Activated CD4-positive, alpha-beta T cell treated with anti-CD3 and anti-CD28 coated beads, Interleukin-2, amount 10 ng/mL, durations not matched to agents 24 days and 14 days (primary cell): ENCODE measurements at places on chromosomes 13 and 19.

DNA sequence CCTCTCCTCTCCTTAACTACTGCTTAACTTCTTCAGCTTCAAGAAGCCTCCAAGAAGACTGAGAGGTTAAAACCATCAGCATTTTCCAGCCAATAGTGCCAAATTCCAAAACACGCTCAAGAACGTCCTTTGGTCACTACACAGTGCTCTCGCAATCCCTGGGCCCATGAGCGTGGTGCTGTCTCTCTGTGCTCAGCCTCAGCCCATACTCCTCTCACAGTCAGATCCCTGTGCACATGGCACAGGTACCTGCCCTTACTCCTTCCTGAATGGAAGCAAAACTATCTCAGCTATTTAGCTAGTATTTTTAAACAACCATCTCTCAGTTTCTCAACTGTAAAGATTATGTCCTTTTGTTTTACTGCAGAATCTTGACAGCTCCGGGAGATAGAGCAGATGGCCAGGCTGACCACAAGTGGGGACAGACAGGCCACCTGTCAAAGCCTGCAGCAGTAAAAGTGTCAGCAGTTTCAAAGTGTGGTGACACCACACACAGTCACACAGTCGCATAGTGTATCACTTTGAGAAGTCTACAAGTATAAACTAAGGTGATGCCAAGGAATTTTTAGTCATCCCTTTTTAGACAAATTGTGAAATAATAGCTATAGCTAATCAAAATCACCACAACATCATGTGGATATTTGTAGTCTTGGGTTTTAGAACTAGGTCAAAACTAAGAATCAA is 35.7 kb downstream of the DZIP1 start:
- DNase-seq, result no peak

DNA sequence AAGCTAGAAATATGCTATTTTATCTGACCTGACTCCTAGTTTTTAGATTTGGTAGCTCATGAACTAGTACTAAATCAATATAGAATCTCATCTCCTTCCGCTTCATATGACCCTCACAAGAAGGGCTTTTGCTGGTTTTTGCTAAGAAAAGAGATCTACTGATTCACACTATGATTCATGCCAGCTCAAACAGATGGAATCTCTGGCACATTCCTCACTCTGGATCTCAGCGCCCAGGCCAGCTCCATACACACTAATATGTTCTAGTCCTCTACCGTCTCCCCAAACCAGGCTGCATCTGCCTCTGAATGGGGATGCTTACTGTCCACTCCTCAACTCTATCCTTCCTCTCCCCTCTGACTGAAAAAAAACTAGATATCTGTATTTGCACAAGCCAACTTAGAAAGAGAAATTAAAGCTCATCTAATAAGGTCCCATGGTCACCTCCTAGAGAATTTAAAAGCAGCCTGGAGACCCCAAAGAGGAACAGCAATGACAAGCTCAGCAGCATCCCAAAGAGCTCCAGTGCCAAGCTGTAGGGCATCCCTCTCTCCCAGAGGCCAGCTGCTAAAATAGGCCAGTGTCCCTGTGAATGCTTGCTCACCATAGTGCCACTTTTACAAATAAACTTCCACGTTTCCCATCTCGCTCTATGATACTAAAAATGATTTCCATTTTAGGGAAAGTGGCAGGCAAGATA is 74.9 kb downstream of the LHFPL6 start:
- no peak for DNase-seq

- DNase-seq, result no peak
These were observed 232.1 kb downstream of the TM9SF2 start for GRCh38 chr13:99733346-99733745.

DNA sequence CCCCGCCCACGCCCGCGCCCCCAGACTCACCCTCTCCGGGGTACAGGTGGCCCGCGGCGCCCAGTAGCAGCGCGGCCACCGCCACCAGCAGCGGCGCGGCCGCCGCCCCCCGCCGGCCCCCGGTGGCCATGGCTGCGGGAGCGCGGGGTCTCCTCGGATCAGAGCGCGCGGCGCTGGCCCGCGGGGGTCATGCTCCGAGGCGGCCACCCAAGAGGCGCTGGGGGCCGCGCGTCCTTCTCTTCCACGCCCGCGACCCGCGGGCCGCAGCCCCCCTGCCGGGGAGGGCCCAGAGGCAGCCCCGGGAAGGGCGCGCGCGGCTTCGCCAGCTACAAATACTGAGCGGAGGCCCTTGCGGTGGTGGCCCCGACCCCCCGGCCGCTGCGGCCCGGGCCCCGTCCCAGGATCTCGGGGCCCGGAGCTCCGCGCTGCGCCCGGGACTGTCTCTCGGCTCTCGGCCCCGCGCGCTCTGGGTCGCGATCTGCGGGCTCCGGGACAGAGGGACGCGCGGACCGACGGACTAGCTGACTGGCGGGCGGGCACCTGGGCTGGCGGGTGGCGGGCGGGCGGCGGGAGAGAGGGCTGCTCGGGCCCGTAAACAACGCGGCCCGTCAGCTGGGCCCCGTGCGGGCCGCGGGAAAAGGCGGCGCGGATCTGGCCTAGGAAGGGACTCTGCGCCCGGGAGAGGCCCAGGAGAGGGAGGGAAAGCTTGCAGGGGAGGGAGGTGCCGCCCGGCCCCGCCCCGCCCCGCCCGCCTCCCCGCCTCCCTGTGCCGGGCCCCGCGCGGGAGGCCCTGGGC is at the start of gene INSR:
TSS of gene INSR (minus strand) at position 653 of the 796 bp plus-strand sequence. CDS start at position 130, 523 bp downstream.
- DNase-seq, result peak; percentile 86

DNA sequence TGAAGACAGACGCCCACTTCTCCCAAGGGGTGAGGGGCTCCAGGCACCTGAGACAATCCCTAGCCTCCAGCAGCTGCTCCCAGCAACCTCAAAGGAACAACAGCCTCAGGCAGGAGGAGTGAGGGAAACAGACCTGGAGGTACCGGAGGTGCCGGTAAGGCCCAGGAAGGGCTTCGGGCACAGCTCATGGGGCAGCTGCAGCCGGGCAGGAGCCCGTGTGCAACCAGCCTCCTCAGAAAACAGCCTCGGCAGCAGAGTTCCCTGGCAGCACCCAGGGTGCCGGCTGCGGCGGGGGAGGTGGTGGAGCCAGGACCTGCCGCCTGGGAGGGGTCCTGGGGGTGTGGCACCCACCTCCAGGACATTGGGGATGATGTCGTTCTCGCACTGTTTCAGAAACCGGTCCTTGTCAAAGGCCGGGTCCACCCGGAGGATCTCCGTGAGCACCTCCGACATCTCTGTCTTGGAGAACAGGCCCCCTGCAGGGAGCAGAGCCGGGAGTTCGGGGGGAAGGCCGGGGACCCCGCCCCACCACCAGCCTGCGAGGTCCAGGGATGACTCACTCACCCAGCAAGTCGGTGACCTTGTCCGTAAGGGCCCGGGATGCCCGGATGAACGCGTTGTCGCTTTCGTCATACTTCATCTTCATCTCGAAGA is 6.5 kb upstream of the CTXN1 start:
- no peak for DNase-seq

- DNase-seq, result no peak
These were observed 1891.6 kb upstream of the PCDH20 start for GRCh38 chr13:63307228-63307627.
